ENCODE measurements at places on chromosomes 1 and 21. TPM values are rescaled to one million over a fixed set of nuclear protein-coding genes. Genes with fewer than 3 reads are reported as not detected.

Gene ALDH4A1
- total RNA-seq: 28.0 TPM

Gene TENT5C
- 2.6 TPM for total RNA-seq

Gene LMOD1
- 22.2 TPM for total RNA-seq

Gene RHCE
- 0.15 TPM for total RNA-seq

Gene MYOC
- total RNA-seq: 1.2 TPM

All from smooth muscle cell of trachea (primary cell).